Stimulated activated CD8-positive, alpha-beta memory T cell treated with anti-CD3 and anti-CD28 coated beads, Interleukin-2, amount 100 ng/mL, for 1 hour (primary cell): ENCODE measurements at places on chromosomes 11 and 22.

DNA sequence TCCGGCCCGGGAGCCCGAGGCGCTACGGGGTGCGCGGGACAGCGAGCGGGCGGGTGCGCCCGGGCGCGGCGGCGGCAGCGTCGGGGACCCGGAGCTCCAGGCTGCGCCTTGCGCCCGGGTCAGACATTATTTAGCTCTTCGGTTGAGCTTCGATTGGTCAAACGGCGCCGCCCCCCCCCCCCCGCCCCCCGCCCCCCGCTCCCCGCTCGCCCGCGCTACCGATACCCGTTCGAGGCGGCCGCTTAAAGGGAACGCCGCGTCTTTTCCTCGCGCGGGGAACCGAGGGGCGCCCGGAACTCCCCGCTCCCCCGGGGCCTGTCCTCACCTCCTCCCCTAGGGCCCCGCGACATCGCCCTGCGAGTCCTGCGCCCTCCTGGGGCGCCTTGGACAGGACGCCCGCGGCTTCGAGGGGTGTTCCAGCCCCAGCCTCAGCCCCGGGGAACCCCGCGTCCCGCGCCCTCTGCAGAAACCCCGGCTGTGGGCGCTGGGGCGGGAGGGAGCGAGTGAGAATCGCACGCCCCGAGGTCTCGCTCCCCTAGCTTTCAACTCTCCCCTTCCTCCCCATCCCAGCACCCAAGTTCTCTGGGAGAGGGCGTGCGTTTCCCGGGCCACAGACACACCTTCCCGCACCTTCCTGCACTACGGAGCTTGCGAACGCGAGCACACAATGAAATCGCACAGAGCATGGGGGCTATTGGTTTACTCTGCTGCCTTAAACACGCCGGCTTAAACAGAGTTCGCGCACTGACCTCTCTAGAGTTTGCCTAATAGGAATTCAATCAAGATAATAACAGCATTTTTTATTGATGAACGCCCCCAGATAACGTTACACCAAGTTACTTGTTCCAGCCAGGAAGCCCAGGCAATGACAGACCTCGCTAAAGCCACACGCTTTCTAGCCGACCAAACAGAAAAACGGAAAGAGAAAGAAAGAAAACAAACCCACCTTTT is at the start of gene BDNF:
TSS of gene BDNF (minus strand) at position 105 of the 951 bp plus-strand sequence. CDS start 41,891 bp downstream, outside the sequence.
- DNase-seq = no peak

GRCh38 chr22:17359501-17359900 is 9.8 kb upstream of the CECR2 start:
- DNase-seq = no peak

DNA sequence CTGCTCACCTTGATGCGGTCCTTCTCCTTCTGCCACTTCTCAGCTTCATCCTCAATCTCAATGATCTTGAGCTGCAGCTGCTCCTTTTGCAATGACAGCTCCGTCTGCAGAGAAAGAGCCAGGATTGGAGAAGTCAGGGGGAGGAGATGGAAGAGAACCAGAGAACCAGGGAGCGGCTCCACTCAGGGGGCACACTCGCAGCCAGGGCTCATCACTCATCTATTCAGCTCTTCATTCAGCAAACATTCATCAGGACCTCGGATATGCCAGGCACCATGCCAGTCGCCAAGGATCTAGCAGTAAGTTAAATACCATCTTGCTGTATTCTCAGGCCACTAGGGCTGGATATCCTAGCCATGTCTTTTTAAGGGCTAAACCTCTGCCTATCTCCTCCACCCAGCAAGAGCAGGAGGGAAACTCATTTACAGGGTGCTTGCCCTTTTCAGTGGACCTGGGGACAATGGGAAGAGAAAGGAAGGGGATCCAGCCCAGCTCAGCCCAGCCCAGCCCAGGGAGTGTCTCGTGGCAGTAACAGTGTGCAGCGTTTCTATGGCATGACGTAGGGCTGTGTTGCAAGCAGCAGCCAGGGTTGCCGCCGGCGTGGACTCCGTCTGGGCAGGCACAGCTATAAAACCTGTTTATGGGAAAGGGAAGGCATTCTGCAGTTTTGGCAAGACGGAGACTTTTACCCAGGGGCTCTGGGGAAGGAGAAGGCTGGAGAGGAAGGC is 9.4 kb downstream of the TRIM29 start:
- no peak for DNase-seq

- DNase-seq = no peak
These were observed 7.7 kb upstream of the OR8B12 start for GRCh38 chr11:124551189-124551588.

DNA sequence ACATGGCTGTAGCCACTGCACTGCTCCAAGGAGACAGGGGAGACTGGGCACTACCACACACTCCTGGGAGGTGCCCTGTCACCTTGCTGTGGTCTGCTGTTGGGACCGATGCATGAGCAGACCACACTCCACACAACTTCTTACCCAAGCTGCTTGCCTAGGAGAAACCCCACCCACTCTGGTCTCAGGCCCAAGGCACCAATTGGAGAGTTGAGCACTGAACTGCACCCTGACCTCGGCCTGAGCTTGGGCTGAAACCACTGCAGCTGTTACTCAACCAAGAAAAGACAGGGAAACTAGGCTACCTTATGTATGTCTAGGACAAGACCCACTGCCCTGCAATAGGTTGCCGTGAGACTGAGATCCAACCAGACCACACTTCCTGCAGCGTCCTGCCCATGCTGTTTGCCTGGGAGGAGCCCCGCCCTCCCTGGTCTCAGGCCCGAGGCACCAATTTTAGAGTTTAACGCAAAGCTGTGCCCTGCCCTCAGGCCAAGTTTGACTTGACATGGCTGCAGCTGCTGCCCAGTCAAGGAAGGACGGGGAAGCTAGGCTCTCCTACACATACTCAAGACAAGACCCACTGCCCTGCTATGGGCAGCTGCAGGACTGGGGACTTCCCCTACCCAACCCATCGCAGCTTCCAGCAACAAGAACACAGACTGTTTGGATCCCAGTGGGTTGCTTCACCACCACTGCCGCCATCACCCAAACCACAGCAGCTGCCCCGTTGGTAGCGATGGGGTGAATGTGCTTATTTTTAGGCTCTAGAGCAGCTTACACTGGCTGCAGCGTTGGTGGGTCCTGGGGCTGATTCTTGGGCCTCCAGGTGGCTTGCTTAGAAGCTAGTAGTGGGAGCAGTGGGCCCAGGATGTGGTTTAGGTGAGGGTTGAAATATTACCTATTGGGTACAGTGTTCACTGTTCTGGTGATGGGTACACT is 66.8 kb downstream of the BRD1 start:
- DNase-seq = no peak

DNA sequence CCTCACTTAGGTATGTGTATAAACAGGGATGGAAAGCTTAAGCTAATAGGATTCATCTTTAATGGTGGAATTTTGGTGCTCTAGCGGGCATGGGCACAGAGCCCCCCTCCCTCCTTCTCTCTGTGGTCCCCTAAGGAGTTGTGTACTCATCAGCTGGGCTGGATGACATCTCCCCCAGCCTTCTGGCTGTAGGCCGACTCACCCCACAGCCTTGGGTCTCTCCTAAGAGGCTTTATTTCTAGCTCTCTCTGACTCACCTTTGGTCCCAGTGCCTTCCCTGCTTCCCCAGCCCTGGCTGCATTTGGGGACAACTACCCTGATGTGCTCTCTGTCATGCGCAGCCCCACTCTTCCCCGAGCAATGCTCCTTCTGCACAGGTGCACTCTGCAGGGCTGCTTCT is 26.9 kb downstream of the SLC6A5 start:
- DNase-seq = no peak

- DNase-seq = no peak
These were observed 3.4 kb downstream of the C11orf71 start for GRCh38 chr11:114396916-114397315.

- DNase-seq = no peak
These were observed 17.1 kb downstream of the SYT9 start for GRCh38 chr11:7268758-7269157.

- no peak for DNase-seq
These were observed 6.9 kb downstream of the C11orf68 start for GRCh38 chr11:65911682-65912568.

DNA sequence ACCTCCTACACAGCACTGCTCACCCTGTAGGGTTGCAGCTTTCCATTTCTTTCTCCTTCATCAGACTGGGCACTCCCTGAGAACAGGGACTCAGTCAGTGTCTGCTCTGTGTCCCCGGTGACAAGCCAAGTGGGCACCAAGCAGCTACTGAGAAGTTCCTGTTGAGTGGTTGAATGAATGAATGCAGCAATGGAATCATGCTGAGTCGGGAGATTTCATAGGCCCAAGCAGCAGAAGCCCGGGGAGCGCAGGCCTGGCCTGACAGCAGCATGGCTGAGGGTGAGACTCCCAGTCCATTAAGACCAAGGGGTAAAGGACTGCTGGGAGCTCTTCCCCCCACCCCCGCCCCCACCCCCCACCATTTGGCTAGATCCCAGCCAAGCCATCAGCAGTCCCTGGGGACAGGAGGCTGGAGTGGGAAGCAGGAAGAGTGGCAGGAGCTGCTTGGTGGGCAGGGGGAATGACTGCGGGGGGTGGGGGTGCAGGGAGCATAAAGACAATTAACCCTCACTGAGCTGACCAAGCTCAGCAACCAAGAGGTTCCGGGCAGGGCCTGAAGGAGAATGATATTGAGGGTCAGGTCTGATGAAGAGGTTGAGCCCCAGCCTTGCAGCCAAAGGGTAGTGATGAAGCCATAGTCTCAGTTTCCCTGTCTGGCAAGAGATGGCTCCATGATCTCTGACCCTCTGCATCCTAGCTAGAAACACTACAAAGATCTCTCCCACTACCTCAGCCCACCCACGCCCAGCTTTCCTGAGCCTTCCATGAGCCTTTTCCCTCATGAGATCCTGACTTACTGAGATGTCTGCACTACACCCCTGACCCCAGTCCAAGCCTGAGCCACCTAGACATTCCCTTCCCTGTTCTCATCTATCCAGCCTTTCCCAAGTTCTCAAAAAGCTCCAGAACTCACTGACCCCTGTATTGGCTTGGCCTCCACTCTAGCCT is 2.8 kb downstream of the PDE2A start:
- no peak for DNase-seq

DNA sequence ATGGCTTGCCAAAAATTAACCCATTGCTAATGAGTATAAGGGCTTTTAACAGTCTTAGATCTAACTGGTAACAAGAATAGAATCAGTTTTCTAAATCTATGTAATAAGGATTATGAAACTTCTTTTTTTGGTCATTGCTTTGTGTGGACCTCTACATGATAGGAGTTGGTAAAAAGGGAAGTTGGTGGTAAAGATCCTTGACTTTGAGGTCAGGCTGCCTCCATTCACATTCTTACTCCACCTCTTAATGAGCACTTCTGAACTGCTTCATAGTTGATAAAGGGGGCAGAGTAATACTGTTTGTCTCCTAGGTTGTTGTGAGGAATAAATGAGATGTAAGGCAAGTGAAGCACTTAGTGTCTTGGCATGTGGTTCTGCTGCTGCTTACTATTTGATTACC is 10.6 kb downstream of the EIF3M start:
- no peak for DNase-seq
